ENCODE measurements at places on chromosomes 4 and X. TPM values are rescaled to one million over a fixed set of nuclear protein-coding genes. Genes with fewer than 3 reads are reported as not detected.

The MYOZ2 gene
- total RNA-seq, result not detected

The AREG gene
- 11.2 TPM for total RNA-seq

The PDZD4 gene
- 1.2 TPM for total RNA-seq

The CFAP47 gene
- not detected for total RNA-seq

The STATH gene
- not detected for total RNA-seq

The RHOXF2 gene
- total RNA-seq, result not detected

The FATE1 gene
- total RNA-seq, result not detected

The MAGEA2B gene
- total RNA-seq, result not detected

The LRBA gene
- 120 TPM for total RNA-seq

The GLRA3 gene
- total RNA-seq, result not detected

DNA sequence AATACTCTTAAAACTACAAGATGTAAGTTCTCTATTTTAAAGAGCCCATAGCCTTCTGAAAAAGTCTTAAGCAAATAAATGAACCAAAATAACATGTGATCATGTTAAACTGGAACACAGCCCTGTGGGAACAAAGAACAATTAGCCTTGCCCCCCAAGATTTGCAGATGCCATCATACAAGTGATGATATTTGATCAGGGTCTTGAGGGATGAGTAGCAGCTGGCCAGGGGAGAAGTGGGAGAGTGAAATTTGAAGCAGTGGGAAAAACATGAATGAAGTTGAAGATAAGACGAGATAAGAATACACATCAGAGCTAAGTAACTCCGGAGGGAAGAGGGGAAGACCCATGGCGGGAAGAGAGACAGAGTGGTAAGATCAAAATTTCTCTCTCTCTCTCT is 450.1 kb upstream of the FTHL17 start:
- DNase-seq, result no peak

DNA sequence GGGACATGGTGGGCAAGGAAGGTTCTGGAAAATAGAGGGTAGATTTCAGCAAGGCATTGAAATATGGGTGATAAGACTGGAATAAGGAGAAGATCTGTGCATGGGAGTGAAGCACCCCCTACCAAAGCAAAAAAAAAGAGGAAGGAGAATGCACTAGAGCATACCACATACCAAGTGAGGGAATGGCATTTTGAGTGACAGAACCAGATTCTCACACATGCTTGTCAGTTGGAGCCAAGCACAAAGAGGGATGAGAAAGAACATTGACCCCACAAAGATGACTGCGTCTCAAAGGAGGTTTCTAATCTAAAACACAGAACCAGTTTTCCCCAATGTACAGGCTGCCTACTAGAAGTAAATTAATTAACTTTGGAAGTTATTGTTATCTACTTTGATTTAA is 140.3 kb upstream of the SMAD1 start:
- DNase-seq, result no peak

- DNase-seq, result no peak
These were observed 28.5 kb downstream of the TRIM61 start for GRCh38 chr4:164948975-164949374.

DNA sequence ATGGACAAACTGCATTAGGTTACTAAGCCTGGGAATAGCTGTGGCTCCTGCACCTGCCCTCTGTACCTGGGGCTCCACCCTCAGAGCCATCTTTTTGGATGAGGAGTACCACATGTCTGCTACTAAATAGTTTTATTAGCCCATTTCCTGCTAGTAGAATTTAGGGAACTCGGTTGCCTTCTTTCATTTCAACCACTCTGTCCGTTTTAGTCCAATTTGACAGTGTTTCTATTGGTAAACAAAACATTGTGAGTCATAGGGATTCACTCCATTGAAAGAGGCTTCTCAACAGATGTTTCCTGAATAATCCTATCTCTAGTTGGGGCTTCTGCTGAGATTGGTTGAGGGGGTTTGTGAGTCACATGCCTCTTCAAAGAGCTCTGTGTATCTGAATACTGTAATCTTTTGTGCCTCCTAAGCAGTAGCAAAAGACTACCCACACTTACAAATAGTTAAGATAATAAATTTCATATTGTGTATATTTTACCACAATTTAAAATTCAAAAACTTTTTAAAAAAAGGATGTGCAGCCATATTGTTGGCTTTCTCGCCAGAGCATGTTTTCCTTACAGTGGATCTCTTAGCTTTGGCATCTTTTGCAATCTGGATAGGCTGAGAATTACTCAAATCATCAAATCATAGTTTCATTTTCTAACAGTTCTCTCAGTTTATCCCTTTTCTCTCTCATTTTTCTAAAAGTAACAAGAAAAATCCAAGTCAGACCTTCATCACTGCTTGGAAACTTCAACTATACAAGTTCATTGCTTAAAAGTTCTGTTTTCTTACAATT is 9.9 kb downstream of the FAM200B start:
- DNase-seq, result no peak

- DNase-seq, result no peak
These were observed 229.8 kb upstream of the LDB2 start for GRCh38 chr4:17128268-17128667.

DNA sequence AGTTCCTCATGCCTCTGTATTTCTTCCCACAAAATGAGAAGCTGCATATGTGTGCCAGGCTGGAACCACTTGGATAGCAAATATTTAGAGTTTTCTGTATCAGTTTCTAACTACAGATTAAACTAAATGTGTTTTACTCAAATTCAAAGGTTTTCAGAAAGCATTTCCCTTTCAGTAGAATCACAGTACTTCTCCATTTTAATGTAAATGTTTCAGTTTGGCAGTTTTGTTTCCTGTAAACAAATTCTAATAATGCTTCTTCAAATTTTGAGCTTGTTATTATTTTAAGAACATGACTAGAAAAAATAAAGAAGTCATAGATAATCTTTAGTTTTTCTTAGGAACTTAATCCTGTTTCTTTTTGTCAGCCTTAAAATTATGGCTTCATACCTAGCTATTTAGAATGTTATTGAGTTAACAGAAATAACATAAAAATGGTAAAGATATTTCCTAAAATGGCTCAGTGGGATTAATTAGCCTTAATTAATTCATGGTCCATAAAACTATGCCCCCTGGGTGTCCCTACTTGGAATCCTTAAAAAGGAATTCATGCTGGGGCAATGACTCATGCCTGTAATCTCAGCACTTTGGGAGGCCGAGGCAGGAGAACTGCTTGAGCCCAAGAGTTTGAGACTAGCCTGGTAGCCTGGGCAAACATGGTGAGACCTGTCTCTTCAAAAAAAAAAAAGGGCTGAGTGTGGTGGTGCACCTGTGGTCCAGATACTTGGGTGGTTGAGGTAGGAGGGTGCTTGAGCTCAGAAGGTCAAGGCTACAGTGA is 83.8 kb upstream of the GPR34 start:
- DNase-seq, result no peak

DNA sequence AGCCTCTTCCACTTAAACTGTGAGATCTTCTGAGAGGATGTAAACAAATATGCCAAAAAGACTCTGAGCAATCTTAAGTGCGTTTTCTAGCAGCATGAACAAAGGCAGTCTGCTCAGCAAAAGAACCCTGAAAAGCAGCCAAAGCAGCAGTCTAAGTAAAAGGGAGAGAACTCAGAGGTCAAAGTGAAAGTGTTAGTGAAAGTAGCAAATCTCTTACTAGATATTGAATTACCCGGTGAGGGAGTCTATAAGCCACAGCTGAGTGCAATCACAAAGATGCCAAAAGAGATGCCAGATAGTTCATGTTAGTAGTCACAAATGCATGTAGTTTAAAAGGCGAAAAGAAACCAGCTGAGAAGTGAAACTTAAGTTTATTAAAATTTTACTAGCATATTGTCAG is 7.9 kb upstream of the GNRHR start:
- no peak for DNase-seq

- DNase-seq, result no peak
These were observed 33.9 kb downstream of the TMPRSS11A start for GRCh38 chr4:67929426-67929825.

- no peak for DNase-seq
These were observed 51.7 kb upstream of the GPM6B start for GRCh38 chrX:13868591-13868990.

- DNase-seq, result no peak
These were observed 279.0 kb downstream of the SPRY1 start for GRCh38 chr4:123675567-123675966.

DNA sequence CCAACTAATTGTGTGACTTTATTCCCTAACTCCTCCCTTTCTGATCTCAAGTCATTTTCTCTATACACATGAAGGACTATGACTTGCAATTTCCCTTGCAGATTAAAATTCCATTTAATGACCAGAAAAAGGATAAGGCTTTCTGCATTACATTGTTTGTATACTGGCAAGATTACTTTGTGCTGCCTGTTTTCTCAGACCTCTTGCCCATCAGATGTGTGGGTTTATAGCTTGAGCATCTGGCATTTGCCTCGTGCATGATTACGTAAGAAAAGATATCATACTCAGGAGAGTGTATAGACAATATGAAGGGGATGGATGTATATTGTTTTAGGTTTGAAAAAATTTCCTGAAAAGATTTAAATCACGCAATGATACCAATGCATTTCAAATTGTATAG is 593.8 kb upstream of the SLIT2 start:
- DNase-seq, result no peak

DNA sequence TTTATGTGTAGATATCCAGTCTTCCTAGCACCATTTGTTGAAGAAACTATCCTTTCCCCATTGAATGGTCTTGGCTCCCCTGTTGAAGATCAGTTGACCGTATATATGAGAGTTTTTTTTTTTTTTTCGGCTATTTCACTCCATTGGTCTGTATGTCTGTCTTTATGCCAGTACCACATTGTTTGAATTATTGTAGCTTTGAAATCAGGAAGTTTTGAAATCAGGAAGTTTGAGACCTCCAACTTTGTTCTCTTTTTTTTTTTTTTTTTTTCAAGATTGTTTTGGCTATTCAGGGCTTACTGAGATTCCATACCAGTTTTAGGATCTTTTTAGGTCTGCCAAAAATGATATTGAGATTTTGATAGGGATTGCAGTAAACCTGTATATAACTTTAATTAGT is 4.3 kb upstream of the SCD5 start:
- DNase-seq, result no peak

GRCh38 chr4:158155656-158156356 is 17.0 kb downstream of the GASK1B start:
- DNase-seq, result no peak

DNA sequence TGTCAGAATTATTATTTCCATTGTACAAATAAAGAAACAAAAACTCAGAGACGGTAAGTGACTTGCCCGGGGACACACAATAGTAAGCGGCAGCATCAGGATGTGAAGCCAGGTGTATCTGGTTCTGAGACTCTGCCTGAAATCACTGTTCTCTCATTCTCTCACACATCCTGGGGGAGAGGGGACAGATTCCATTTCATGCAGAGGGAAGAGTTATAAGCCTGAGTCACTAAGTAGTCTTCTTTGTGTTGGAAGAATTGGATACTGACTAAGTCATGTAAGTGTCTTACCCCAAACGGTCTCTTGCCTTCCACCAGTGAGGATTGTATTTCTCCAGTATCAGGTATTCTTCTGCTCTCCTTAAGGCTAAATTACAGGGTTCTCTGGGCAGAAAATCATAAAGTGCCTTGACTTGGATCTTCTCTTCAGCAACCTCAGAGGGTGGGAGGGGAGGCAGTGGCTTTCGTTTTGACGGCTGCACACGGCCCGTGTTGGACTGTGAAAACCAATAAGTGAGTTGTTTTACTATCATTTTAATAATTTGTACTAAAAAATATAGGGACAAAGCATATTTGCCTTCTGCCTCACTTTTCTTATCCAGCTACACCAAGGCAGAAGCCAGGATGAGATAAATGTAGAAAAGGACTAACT is 21.9 kb downstream of the TXK start:
- DNase-seq, result no peak

- DNase-seq, result no peak
These were observed 289.3 kb downstream of the BCOR start for GRCh38 chrX:39808471-39808917.

DNA sequence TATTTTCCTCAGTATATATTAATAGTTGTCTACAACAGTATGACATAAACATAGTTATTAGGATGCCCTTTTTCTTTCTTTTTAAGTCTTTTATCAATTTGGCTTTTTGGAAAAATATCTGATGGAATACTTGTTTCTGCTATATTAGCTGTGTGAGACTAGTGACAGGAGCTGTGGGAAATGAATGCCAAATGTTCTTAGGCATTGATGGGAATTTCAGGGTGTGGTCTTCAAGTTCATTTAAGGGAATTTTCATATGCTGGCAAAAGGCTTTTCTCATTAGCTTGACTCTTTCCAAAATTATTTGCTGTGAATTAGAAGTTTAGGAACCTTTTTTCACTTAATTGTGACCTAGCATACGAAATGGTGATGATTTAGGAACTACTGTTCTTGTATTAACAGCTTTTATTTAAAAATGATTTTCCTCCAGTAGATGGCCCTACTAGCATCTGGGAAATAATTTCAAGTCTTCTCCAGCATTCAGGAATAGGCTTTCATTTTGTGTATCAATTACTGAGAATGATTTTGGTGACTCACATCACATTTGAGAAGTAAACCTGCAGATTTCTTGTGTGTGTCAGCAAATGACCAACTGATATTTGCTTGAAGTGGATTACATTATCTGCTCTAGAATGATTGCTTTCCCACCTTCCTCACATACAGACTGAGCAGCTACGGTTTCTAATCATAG is 70.9 kb downstream of the HTT start:
- no peak for DNase-seq

GRCh38 chr4:13171292-13172057 is 312.7 kb downstream of the RAB28 start:
- no peak for DNase-seq

- DNase-seq, result no peak
These were observed 57.0 kb upstream of the RAP1GDS1 start for GRCh38 chr4:98204236-98204553.

DNA sequence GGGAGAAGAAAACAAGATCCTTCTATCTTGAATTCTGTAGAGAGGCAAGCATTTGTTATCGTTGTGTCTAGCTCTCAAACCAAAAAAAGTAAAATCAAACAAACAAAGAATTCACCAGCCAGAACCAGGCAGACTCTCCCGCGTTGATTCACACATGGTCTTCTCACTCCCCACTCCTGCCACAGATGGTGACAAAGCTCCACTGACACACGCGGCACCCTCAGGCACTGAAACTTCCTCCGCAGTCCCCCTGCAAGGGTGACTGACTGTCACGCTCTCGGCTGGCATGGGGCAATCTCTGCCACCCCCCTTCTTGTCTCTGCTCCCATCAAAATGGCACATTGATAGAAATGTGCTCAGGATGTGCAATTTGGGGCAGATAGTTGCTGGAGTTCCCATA is 304.9 kb downstream of the DHX15 start:
- no peak for DNase-seq

GRCh38 chrX:96721354-96721753 is 36.7 kb downstream of the DIAPH2 start:
- DNase-seq, result no peak

- no peak for DNase-seq
These were observed 323.6 kb downstream of the BCOR start for GRCh38 chrX:39773923-39774773.

GRCh38 chrX:31508338-31508737 is 436.5 kb upstream of the FTHL17 start:
- DNase-seq, result no peak

- DNase-seq, result no peak
These were observed 2.5 kb downstream of the TIMP1 start for GRCh38 chrX:47584714-47585113.

Data from Peyer's patch (tissue), 4 donors.